Occipital lobe (tissue), 3 donors: ENCODE measurements at places on chromosomes 12 and 14. TPM values are rescaled to one million over a fixed set of nuclear protein-coding genes. Genes with fewer than 3 reads are reported as not detected.

DNA sequence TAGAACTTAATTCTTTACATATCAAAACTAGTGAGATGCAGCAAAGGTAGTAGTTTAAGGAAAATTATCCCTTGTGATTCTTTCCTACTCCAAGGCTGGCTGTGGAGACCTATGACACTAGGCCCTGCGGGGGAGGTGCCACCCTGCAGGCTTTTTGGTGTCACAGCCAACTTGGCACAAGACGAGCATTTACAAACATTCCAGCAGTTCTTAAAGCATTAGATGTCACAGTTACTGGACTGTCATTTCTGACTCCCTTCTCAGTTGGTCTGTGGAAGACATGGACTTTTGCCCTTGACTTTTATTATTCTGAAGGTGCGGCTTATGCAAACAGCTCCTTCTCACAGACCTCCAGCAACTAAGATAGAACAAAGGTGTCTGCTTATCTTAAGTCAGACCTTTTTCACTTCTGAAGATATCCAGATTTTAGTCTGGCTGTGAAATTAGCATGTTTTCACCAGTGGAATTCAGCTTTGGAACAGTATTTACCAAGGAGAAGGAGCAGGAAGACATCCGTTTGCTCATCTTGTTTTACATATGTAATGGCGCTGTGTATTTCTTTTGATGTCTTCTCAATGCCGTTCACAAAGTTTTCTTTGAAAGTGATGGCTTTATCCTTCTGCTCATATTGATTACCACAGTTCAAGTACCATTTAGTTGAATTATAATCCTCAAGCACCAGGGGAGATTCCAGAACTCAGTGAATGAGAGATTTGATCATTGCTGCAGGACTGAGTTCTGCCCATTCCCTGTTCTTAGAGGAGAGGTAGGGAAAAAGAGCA is 17.9 kb downstream of the SRGAP1 start:
- DNase-seq = no peak

- no peak for DNase-seq
Measured at GRCh38 chr12:47818467-47819137, 1.1 kb downstream of the HDAC7 start.

DNA sequence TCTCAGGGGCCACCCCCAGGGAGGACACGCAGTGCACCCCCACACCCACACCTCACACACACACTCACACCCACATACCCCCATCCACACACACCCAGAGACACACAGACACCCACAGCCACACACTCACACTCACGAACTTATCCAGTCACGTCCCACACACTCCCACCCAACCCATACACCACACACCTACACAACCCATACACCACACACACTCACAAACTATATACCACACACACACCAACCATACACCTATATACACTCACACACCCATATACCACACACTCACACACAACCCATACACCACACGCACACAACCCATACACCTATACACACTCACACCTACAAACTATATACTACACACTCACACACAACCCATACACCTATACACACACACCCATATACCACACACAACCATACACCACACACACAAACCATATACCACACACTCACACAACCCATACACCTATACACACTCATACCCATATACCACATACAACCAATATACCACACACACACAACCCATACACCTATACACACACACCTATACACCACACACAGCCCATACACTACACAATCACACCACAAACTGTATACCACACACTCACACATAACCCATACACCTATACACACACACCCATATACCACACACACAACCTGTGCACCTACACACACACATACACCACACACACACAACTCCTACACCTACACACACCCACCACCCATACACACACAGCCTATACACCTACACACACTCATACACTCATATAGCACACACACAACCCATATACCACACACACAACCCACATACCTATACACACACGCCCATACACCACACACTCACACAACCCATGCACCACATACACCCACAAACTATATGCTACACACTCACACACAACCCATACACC is 42.7 kb downstream of the TMEM121 start:
- no peak for DNase-seq

GRCh38 chr14:21206753-21207684 is 51.2 kb upstream of the OR5AU1 start:
- no peak for DNase-seq

DNA sequence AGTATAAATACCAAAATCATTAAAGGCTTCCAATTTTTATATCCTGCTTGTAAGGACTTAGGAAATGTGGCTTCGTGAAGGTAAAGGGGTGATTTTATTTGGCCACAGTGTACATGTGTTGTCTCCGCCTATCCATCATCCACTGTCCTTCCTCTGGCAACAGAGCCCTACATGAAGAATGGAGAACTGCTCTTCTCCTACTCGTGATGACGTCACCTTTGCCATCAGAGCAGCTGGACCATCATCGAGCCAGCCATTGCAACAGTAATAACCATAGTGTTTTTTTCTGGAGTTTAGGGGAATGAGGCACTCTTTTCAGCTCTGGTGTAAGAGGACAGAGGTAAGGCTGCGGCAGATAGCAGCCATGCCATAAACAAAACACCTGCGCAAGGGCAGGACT is 19.2 kb downstream of the ITPR2 start:
- no peak for DNase-seq

- DNase-seq = no peak
Measured at GRCh38 chr12:53603804-53604203, 22.4 kb downstream of the ATF7 start.

- no peak for DNase-seq
Measured at GRCh38 chr12:26870491-26871419, 37.8 kb upstream of the ITPR2 start.

- no peak for DNase-seq
Measured at GRCh38 chr12:124695861-124696260, 128.4 kb upstream of the NCOR2 start.

- DNase-seq = peak; percentile 24
Measured at GRCh38 chr12:77325511-77326236, 260.3 kb upstream of the E2F7 start.

The HRK gene
- 0.47 TPM for total RNA-seq

The CHMP4A gene
- total RNA-seq = 41.5 TPM

The RNASE7 gene
- total RNA-seq = not detected

The ADGRD1 gene
- total RNA-seq = 1.9 TPM
